ENCODE measurements at places on chromosomes 1 and 21.

- DNase-seq = no peak
Measured at GRCh38 chr1:57889676-57890320, 465.9 kb upstream of the DAB1 start.

DNA sequence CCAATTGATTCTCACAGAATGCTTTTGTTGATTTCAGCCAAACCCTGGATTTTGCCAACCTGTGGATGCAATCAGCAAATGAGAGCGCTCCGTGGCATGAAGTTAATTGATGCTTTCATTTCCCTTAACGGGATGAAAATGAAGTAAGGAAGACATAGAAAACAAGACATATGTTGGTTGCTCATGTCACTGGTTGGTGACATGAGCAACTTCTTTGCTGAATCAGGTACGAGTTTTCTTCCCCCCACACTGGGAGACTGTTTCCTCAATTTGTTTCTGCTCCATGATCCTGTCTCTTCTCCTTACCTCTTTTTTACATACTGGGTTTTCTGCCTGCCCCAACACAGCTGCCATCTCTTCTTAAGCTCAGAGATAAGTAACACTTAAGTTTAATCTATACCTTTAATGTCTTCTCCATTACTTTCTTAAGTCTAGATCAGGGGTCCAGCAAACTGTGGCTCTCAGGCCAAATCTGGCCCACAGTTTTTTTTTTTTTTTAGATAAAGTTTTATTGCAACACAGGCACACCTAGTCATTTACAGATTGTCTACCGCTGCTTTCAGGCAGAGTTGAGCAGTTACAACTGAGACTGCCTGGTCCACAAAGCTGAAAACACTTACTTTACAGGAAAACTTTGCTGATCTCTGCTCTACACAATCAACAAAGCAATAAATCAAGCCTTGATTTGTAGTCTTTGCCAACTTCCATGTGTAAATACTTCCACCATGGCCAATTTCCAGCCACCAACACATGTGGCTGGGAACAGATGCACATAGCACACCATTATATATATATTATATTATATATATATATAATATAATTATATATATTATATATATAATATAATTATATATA, 13.3 kb downstream of the GPR157 start:
- DNase-seq = no peak

DNA sequence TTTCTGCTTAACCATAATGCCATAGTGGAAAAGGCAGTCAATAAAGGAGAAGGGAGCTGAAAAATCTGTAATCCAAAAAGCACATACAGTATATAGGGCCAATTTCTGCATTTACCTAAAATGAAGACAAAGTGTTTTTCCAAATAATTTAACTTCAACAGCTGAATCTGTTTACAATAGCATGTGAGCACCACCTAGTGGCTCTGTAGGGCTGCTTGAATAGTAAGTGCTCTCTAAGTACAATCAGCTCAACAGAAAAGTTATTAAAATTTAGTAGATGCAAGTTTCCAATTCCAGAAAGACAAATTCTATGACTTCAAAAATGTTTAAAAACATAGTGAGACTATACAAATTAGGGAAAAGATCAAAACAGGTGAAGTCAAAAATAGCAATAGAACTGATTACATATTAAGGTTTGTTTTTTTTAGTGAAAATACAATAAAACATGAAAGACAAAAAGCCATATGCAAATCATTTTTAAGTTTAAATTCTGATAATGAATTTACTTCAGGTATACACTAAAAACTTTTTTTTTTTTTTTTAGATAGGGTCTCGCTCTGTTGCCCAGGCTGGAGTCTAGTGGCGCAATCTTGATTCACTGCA, 220.0 kb downstream of the SETD4 start:
- peak; percentile 51 for DNase-seq

- DNase-seq = no peak
Measured at GRCh38 chr1:201479201-201479730, 10.3 kb upstream of the PHLDA3 start.

DNA sequence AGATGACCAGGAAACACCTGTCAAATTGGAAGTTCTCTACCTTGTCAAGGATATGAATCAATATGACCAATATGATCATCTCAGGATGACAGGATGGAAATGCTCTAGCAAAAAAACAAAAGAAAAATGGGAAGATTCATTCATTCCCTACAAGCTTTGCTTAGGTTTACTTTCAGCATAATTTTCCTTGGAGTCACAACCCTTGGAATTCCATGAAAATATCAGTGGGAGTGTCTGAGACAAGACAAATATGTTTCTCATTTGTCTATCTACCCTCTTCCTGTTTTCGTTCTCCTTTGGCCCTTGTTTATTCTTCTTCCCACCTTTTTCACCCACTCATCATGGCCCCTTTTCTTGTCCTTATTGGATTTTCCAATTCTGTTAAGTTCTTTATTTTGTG, 50.6 kb downstream of the COLGALT2 start:
- DNase-seq = no peak

DNA sequence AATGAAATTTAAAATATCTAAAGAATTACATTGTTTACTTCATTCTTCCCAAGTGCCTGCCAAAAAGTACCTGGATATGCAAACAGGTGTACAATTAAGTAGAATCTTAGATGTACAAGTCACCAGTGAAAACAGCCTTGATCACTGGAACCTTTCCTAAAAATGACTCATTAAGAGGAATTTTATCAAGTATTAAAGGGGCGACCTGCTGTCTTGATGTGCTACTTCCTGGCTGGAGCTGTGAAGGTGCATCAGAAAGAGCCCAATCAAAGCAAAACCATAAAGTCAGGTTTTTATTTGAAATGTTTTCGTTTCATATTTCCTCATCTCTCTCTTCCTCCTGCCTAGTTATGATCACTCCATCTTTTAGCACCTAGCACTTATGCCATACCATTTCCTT, 33.4 kb downstream of the IFI44 start:
- no peak for DNase-seq

- DNase-seq = no peak
Measured at GRCh38 chr1:46401154-46401913, 7.2 kb downstream of the FAAH start.

DNA sequence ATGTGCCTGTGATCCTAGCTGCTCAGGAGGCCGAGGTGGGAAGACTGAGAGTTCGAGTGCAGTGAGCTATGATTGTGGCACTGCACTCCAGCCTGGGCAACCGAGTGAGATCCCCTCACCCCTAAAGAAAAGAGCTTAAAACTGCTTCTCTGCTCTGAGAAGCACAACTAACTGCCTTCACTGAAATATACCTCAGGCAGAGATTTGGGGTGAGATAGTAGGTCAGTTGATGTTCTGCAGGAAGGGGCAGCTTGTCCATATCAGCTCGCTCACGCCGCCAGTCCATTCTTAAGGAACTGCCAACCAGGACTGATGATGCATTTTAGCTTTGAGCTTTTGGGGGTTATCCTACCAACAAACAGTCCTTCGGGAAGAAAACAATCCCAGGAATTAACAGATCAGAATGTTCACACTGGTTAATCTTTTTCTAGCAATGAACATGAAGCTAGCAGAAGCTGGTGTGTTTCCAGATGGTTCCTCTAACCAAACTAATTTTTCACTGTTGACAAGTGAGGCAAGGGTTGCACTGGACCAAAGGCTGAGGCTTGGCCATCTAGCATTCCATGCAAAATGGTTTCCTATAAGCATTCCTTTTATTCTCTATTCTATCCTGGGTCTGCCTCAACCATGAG, 31.6 kb downstream of the LHX4 start:
- DNase-seq = no peak

GRCh38 chr21:15514073-15514946, 215.5 kb upstream of the USP25 start:
- DNase-seq = peak; percentile 58

DNA sequence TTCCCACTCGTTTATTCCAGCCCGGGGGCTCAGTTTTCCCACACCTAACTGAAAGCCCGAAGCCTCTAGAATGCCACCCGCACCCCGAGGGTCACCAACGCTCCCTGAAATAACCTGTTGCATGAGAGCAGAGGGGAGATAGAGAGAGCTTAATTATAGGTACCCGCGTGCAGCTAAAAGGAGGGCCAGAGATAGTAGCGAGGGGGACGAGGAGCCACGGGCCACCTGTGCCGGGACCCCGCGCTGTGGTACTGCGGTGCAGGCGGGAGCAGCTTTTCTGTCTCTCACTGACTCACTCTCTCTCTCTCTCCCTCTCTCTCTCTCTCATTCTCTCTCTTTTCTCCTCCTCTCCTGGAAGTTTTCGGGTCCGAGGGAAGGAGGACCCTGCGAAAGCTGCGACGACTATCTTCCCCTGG, 716 bp downstream of the OLIG2 start:
- no peak for DNase-seq

DNA sequence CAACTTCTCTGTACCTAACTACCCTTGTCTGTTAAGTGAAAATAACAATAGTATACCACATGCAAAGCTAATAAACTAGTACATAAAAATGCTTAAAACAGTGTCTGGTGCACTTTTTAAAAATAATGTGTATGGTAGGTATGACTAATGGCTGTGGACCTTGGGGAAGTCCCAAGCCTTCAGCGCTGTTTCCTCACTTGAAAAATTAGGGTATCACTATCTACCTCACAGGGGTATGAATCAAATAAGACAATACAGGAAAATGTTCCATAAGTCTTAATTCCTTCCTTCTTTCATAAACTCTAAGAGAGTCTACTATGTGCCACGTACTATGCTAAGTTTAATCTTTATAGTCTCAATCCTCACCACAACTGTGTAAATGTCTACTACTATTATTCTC, 32.0 kb downstream of the EGLN1 start:
- no peak for DNase-seq

- peak; percentile 27 for DNase-seq
Measured at GRCh38 chr1:43367026-43367903, 546 bp downstream of the ELOVL1 start.

- DNase-seq = no peak
Measured at GRCh38 chr21:31363720-31364119, 19.7 kb upstream of the TIAM1 start.

DNA sequence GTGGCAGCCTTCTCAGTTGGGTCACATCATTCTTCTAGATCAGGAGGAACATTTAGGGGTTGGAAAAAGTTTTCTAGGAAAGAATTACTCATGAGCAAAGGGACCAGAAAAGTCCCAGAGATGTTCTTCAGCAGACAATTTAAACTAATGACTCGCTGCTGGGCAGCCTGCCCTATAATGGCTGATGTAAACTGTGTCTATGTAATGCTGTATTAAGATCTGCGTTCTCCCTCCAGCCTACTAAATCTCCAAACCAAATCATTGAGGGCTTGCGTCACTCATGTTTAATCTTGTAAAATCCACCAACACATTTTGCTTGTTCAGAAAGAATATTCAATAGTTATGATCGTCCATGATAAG, 92.1 kb downstream of the LRRC8C start:
- no peak for DNase-seq

GRCh38 chr1:186967656-186968394, 139.1 kb downstream of the PLA2G4A start:
- DNase-seq = no peak

DNA sequence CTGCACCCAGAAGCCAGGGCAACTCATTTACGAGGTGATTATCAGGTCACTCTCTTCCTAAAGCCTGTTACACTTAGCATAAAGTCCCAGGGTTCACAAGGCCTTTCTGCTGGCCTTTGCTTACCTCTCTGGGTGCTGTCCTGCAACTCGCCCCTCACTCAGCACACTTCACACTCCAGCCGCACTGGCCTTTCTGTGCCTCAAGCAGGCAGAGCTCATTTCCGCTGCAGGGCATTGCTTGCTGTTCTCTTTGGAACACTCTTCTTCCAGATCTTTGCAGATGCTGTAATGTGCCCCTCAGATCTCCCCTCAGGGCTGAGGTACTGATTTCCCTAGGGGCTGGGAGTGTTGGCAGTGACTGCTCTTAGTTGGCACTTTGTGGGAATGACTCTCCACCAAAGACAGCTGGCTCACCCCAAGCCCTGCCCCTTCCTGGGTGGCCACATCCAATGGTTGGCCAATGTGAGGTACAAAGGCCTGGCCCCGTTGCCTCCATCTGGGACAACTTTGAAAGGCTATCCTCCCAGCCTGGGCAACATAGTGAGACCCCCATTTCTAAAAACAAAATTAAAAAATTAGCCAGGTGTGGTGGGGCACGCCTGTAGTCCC, 50.8 kb upstream of the SSBP3 start:
- DNase-seq = no peak

GRCh38 chr1:23123528-23123927, 45.1 kb downstream of the LUZP1 start:
- DNase-seq = no peak

GRCh38 chr1:94553323-94553730, 11.8 kb upstream of the F3 start:
- DNase-seq = no peak

DNA sequence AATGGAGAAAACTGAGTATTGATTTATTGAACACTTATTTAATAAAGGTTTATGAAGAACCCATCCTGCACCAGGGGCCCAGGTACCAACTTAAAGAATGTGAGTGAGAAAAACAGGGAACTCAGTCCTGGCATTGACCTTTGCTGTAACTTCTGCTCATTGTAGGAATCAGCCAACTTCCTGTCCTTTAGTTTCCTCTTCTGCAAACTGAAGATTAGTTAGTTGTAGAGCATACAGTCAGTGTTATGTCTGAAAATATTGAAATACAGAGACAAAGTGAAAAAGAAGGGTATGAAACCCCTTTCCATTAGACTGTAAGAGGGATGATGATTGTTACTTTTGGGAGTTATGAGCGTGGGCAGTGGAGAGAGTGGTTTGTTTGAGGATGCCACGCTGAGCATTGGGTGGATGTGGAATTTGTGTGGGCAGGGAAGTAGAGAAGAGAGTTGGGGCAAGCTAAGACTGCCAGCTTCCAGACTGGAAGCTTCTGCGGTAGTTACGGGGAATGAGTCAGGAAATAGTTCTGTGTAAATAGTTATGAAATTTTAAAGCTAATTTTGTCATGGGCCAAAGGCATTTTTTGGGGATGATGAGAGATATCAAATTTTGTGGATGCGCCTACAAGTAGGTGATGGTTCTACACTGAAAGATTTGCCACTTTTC, 89.2 kb downstream of the GPR88 start:
- no peak for DNase-seq

DNA sequence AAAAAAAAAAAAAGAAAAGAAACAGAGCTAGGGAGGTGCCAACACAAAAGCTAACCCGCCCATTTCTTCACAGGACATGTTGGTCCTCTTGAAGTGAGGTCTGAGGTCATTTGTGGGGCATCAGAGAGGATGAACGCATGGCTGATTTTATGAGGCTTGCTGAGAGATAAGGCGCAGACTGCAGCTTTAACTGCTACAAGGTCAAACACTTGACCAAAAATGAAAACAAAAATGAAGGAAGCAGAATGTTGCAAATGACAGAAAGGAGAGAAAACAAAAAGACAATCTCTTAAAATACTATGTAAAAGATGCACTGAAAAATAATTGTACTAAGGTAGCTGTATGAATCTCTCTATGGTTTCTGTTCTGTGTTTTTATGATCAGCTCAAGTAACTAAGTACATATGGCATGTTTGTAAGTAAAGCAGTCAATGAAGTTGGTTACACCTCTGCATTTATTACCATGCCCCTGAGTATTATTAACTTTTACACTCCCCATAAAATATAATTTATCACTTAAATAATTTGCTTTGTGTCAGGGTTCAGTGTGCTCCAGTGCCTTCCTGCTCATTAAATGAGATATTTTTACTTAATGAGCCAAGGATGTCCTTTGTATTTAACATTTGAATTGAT, 249.1 kb upstream of the NR5A2 start:
- no peak for DNase-seq

- DNase-seq = no peak
Measured at GRCh38 chr1:39507230-39507928, 15.9 kb downstream of the BMP8A start.

GRCh38 chr1:9630331-9631111, 21.0 kb upstream of the PIK3CD start:
- DNase-seq = no peak
